ENCODE measurements at places on chromosomes 6 and 20.

- no peak for DNase-seq
These were observed 42.4 kb upstream of the SLC4A11 start for GRCh38 chr20:3281437-3281836.

- DNase-seq = no peak
These were observed 41.7 kb downstream of the COL19A1 start for GRCh38 chr6:69907981-69908498.

GRCh38 chr6:81758221-81758620 is 5.7 kb upstream of the TENT5A start:
- DNase-seq = no peak

GRCh38 chr6:122388945-122389344 is 10.5 kb upstream of the HSF2 start:
- no peak for DNase-seq

DNA sequence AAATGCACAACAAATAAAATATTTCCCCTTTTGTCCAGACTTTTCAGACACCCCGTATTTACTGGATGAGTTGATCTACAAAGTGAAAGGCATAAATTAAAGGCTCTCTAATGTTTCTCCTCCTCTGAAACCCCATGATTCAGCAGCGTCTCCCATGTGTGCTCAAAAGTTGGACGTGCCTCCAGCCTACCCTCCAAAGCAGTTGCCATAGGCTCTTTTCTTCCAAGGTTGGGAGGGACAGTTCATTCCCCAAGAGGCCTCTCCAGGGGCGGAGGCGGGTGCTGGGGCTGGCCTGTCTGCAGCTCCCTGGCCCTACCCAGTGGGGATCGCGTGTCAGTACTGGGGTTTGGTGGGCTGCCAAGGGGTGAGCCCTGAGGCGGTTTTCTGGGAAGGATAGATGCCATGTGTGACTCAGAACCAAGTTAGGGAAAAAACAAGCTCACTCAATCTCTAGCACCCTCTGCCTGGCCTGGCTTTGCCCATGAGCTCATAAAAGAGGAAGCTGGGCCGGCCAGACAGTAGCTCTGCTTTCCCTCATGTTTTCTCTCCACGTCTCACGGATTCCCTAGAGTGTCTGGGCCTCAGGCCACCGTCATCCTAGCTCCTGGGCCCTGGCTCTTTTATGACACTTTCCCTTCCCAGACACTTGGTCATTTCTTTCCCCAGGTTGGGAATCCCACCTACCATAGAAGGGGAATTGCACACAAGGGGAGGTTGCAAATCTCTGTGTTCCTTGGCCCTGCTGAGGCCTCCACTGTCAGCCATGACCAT is 8.0 kb upstream of the IER3 start:
- peak; percentile 97 for DNase-seq

GRCh38 chr6:13181393-13181792 is 146.9 kb downstream of the TBC1D7 start:
- DNase-seq = no peak

GRCh38 chr6:14375930-14376329 is 258.4 kb downstream of the CD83 start:
- DNase-seq = no peak

- DNase-seq = no peak
These were observed 613.5 kb downstream of the PHF3 start for GRCh38 chr6:64249115-64249514.

GRCh38 chr20:62618611-62619529 is 23.4 kb upstream of the SLCO4A1 start:
- DNase-seq = no peak

DNA sequence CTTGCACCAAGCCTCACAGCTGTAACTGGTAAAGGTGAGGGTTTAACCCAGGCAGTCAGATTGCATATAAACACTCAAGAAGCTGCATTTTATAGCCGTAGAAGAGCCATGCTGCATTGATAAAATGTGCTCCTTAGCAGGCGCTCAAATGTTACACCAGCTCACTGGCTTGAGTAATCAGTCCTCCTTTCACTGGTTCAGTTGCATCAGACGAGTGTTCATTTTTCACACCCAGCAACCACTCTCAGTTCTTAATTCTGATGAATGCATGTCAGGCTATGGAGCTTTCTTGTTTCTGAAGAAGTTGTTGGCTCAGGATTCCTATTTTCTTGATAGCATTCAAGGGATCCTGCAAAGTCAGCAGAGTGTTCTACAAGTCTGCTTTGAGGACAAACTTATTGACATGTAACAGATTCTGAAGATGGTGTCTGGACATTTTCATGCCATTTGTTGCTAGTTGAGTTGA is 198.3 kb downstream of the PLCB1 start:
- DNase-seq = no peak

GRCh38 chr6:141734071-141734840 is 398.5 kb upstream of the GJE1 start:
- DNase-seq = no peak

- no peak for DNase-seq
These were observed 8.2 kb upstream of the RAE1 start for GRCh38 chr20:57342829-57343228.

- no peak for DNase-seq
These were observed 139.9 kb downstream of the BFSP1 start for GRCh38 chr20:17391127-17391771.

DNA sequence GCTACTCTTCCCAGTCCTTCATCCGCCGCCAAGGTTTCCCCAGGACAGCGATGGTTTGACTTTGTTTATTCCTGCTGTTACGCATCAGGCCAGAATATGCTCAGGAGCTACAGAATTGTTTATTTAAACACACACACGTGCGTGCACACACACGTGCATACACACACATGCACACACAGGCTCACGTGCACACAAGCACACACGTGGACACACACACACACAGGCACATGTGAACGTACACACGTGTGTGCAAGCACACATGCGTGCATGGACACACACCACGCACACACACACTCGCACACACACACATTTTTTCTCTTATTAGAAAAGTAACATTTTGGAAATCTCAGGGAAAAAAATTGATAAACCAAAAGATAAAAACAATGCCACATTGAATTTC is 64.6 kb upstream of the UST start:
- no peak for DNase-seq

- DNase-seq = no peak
These were observed 3.9 kb upstream of the SDCBP2 start for GRCh38 chr20:1332749-1333300.

DNA sequence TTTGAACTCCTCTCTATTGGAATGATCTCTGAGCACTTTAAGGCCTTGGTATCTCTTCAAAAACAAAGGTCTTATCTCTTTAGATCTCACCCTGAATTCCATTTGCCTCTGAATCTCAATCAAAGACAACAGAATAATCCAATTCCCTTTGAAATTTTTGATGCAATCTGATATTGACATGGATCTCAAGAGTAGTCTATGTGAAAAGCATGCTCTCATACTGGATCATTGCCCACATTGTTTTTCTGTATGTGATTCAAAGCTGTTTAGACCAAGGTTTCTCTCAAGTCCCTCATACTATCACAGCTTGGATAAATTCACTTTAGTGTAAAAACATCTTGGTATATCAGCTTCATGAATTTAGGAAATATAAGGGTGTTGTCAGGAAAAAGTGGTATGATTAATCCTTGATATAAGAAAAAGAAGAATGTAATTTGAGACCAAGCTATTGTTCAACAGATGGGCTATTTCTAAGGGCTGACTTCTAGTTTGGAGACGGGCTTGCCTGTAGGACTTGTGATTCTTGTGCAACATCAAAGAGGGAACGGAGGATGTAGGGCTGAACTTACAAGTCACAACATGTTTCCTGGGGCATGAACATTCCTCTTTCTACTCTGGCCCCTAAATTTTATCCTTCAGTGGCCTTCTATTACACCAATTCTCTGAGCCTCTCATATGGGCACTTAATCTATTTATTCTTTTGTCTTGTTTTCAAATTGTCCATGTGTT is 77.9 kb upstream of the CITED2 start:
- DNase-seq = no peak

DNA sequence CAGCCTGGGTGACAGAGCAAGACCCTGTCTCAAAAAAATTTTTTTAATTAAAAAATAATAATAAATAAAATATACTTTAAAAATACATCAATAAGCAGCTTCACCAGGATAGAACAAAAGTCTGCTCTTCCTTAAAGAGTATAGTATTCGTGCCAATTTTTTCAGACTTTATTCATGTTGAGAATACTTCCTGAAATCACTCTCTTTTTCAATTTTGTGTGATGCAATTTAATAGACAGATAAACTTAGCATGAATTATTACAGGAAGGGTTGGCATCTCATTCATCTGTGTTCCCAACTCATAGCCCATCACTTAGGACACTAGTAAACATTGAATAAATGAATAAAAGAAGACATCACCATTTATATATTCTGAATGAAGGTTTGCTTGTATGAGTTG is 52.4 kb downstream of the IPCEF1 start:
- DNase-seq = no peak

- DNase-seq = no peak
These were observed 49.2 kb downstream of the CDH26 start for GRCh38 chr20:60007464-60007863.

DNA sequence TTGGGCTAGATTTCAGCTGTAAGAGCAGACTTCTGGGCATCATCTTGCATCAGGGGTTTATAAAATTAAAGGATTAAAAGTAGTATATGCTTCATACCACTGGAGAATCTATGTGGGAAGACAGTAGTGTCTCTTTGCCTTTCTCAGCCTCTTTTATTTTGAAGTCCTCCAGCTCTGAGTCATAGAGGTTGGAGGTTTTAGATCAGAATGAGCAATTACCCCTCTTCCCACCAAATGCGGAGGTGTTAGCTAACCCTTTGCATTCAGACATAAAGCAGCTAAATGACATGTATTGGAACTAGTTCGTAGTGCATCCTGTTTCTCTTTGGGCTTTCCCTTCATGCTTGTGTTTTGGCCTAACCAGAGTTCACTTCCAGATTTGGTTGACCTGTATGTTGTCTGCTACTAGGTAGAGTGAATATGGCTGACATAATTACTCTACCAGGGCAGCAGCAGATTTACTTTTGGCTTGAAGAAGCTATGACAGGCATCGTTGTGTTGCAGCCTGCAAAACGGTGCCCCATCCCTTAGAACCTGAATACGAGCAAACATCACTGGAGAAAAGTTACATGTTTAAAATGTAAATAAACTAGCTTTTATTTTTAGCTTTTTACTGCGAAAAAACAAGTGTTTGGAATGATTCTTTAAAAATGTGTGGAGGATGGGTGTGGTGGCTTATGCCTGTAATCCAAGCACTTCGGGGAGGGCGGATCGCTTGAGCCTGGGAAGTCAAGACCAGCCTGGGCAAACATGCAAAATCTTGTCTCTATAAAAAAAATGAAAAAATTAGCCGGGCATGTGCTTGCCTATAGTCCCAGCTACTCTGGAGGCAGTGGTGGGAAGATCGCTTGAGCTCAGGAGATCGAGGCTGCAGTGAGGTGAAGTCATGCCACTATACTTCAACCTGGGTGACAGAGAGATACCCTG is 82.2 kb downstream of the MYO6 start:
- DNase-seq = no peak

- DNase-seq = peak; percentile 45
These were observed 37.5 kb upstream of the MRPS18A start for GRCh38 chr6:43724914-43725642.

- no peak for DNase-seq
These were observed 742.0 kb downstream of the KIF16B start for GRCh38 chr20:15831201-15831600.

DNA sequence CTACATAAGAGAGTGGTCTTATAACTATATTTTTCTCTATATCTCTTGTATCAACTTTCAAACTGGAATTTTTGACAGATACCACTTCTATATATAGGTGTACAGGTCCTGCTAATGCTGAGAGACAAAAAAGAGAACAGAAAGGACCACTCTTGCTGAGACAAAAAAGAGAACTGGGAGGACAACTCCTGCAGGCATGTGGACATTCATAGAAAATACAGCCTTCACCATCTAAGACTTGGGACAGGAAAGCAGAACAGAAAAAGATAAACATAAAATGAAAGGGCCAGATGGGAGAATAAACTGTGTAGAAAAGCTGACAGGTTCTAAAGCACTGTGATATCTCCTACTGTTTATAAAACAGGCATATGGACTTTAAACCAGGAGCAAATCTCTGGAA is 541.0 kb upstream of the ADGRB3 start:
- no peak for DNase-seq

DNA sequence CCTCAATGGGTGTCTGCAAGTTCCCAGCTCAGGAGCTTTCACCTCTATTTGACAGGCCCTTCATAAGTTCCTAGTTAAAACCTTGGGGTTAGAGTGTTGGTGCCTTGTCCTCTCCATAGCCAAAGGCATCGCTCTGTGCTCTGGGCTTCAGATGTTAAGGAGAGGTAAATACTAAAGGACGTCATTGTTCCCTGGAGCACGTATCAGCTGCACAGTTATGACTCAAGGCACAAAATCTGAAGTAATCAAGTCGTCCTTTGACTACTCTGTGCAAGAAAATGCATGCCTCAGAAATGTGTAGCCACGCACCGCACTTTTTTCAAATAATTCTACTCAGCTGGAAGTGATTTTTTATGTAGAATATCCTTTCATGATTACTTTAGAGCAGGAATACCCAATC is 240.8 kb upstream of the QKI start:
- no peak for DNase-seq

DNA sequence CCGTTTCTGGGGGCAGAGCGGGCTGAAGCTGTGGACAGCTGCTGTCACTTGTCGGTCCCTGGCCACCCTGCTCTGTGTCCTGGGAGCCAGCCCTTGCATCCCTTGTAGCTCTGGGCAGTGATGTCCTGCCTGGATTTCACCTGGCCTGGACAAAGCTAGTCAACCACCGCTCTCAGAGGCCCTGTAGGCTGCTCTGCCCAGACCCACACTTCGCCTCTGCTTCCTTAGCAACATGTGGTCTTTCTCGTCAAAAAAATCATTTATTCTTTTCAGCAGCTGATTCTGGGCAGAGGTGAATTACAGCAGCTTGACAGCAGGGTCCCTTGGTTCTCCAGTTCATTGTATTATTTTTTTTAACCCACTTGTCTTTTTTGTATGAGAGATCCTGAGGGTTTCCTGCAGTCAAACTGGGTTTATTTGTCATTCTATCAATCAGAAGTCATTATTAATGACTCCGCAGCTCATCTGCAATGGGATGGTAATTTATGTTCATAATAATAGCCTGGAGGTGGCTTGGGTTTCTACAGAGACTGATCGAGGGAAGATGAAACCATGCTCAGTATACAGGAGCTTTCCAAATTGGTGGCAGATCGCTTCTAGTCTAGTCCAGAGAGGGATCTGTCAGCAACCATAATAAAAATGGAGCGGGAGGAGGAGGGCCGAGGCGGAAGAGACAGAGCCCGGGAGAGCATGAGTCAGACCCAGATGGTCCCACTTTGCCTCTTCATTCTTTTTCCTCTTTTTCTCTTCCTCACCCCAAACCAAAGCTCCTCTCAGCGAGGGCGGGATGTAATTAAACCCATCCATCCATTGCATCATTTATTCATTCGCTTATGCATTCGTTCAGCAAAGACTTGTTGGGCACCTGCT is 22.4 kb downstream of the EDN3 start:
- DNase-seq = no peak

DNA sequence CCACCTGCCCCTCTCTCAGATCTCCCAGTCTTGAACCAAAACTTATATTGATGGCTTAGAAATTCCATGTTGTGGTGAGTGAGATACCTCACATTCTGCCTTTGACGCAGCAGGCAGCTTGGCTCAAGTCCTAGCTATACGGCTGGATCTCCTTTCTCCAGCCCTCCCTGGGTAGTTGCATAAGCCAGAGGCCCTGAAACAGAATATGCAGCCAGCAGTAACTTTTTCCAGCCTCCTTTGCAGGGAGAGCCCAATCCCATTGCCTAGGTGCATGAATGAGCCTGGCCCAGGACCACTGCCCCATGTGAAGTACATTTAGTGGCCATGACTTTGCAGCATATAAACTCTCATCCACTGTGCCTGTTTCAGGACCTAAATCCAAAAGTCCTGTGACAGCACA is 202.2 kb upstream of the CDYL start:
- DNase-seq = no peak

- no peak for DNase-seq
These were observed 96.3 kb downstream of the BMP2 start for GRCh38 chr20:6863798-6864201.
